ENCODE measurements at places on chromosomes 4 and X.

DNA sequence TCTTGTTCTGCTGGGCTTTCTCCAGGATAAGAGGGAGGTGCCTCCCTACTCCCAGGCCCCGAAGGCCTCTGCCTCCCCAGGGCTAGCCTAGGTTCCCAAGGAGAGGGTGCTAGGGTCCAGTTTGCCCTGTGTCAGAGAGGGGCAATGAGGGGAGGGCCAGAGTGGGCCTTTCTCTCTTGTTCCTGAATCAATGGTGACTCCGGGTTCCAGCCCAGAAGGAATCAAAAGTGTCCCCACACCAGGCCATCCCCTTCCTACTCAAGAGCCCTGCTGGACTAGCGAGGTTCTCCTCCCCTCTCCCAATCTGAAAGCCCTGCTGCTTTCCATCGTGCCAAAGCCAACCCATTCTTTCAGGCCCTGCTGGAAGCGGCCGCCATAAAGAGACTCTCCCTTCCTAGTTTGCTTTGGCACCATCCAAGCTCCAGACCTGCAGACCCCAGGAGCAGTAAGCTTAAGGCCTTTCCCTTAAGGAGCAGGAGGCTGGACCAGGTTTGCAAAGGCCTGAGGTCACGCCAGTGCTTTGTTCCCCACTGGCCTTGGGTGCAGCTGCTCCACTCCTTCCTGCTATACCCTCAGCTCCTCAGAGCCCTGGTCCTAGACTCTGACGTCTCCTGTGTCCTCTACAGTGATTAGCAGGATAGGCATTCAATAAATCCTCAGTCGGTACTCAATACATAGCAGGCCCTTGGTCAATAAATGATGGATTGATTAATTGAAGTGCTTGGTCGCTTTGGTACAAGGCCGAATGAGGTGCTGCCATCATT lies 10.6 kb downstream of the TSC22D3 start:
- no peak overlapping the region for H3K4me3 ChIP-seq
- H3K4me1 ChIP-seq = no peaks in the 10 kb centered on the region
- H3K27ac ChIP-seq = no peak overlapping the region
- H3K36me3 ChIP-seq = no peaks in the 10 kb centered on the region
- no peak for DNase-seq

DNA sequence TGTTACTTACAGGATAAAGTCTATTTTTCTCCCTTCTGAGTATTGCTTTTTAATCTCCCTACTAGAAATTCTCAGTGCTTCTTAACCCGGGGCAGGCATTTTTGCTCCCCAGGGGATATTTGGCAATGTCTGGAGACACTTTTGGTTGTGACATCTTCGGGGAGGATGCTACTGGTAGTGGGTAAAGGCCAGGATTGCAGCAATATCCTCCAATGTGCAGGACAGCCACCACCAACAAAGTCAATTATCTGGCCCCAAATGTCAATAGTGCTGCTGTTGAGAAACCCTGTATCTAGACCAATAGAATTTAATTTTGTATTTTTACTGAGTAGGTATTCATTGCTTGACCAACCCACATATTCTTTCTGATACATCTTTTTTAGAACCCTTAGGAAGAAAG lies 669.5 kb upstream of the MAGEB2 start:
- DNase-seq = no peak
- no peaks in the 10 kb centered on the region for H3K4me1 ChIP-seq
- no peak overlapping the region for H3K27ac ChIP-seq

GRCh38 chrX:8657883-8658282 lies 74.1 kb downstream of the ANOS1 start:
- H3K27me3 ChIP-seq = no peaks in the 10 kb centered on the region
- DNase-seq = no peak
- H3K27ac ChIP-seq = no peak overlapping the region
- H3K4me1 ChIP-seq = no peaks in the 10 kb centered on the region

DNA sequence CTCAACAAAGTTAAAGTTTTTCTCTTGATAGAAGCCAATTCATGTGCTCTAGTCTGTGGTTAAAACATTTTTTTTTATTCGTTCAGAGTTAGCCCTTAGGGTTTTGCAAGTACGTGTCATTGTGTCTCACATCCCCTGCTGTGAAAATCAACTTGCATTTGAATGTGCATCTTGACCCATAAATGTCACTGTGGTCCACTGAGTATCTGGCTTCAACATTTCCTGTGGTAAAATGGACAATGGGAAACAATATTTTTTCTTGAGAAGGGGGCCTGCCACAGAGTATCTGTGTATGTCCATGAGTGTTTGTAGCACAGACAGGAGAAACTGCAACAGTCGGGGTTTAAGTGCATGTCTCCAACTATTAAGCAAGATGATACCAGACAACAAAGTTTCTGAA lies 554.8 kb upstream of the TENM3 start:
- DNase-seq = peak; percentile 90
- peaks cover 58% of the 10 kb centered on the region for H3K4me1 ChIP-seq
- peak overlapping the region; percentile 98 for H3K27ac ChIP-seq

DNA sequence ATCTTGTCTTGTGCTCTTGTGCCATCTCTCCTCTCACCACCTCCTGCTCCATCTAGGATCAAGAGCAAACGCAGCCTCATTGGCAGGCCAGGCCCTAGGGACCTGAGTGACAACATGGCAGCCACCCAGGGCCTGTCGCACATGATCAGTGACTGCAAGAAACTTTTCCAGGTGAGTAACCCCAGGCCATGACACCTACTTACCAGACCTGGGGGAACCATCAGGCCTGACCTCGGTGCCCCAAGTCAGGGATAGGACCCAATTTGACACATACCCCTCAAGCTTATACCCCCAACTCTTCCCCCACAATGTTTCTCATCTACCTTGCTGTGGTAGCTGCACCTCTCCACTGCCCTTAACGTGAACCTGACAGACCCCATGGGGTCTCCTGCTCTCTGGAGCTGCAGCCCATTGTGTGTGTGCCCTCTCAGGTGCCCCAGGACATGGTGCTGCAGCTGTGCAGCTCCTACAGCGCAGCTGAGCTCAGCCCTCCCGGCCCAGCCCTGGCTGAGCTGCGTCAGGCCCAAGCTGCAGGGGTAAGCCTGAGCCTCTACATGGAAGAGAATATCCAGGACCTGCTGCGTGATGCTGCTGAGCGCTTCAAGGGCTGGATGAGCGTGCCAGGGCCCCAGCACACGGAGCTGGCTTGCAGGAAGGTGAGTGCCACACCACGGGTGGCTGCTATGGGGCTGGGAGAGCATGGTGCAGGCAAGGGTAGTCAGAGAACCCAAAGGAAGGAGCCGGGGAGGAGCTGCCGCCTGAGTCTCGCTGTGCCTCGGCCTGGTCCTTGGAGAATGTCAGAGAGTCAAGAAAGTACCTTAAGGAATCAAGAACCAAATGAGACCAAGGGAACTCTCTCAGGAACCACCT lies 74.8 kb downstream of the STARD8 start:
- H3K27ac ChIP-seq = no peak overlapping the region
- DNase-seq = no peak
- no peak overlapping the region for H3K4me3 ChIP-seq
- H3K4me1 ChIP-seq = no peaks in the 10 kb centered on the region
- no peaks in the 10 kb centered on the region for H3K36me3 ChIP-seq

- no peak overlapping the region for H3K27ac ChIP-seq
- no peaks in the 10 kb centered on the region for H3K36me3 ChIP-seq
- H3K27me3 ChIP-seq = peaks cover 32% of the 10 kb centered on the region
These were observed 108.1 kb upstream of the STOX2 start for GRCh38 chr4:183797011-183797444.

- H3K27ac ChIP-seq = no peak overlapping the region
- no peak for DNase-seq
- peaks cover 15% of the 10 kb centered on the region for H3K4me1 ChIP-seq
These were observed 4.0 kb downstream of the HAND2 start for GRCh38 chr4:173526027-173526482.

GRCh38 chr4:121978172-121978516 lies 26.3 kb upstream of the TRPC3 start:
- no peak overlapping the region for H3K4me3 ChIP-seq
- H3K27me3 ChIP-seq = no peaks in the 10 kb centered on the region
- no peaks in the 10 kb centered on the region for H3K36me3 ChIP-seq
- DNase-seq = no peak
